ENCODE measurements at places on chromosomes 3 and 15.
A peak's percentile ranks its signal among the peaks of the same experiment; 100 is the strongest.

DNA sequence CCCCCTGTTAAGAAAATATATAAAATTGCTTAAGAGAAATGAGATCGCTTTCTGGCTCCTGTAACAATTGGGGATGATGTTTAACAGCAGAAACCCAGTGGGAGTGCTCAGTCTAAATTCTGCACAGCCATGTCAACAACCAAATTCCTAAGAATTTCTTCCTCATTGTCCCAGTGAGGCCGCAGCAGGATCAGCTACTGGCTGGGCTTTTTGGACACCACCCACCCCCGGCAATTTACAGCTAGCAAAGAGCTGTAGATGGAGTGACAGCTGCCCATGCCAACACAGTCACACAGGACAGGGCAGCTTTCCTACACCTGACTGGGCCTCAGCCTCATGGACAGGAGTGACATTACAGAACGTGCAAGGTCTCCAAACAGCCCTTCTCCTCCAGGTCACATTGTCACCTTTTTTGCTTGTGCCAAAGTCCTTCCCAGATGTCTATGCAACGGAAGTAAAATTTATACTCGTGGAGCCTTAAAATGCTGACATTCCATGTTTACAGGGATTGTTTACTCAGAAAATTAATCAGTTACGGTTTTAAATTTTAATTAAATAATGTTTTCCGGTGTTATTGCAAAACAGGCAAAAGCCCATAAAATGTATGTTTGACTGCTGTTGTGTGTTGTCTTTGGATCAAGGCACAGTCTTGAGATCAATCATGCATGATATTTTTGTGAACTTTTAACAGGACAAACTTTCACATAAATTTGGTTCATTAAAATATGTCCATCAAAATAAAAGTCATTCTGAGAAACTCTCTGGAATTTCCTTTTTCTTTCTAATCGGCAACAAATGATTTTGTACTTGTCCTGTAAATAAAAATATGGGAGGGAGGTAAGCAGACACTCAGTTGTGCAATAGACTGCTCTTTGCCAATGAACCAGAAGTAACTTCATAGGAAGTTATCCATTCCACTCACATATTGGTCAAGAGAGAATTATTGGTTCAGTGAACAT is 943.2 kb downstream of the MCTP2 start:
- DNase-seq, result no peak

DNA sequence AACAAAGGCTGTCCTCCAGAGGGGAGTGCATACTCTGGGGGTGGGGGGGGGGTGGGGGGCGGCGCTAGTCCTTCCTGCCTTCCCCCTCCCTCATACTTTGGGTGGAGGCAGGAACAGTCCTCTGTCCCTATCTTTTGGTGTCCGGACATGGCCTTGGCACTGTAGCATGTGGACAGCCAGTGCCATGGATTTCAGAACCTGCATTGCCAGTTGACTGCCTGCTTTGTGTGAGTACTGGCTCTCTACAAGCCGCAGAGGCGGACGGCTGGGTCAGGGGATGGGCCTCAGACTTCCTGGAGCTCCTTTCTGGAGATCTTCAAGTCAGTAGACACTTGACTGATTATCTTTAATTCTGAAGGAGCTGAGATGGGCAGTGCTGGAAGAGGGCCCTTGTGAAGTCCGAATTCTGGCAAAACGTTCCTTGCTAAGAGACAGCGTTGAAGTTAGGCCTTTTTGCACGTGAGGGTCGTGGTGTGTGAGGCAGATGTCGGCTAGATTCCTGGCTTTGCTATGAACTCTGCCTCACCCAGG is 2.5 kb downstream of the CLDN11 start:
- no peak for DNase-seq

- DNase-seq, result no peak
Observed at GRCh38 chr3:30011237-30011803, 595.1 kb upstream of the TGFBR2 start.

- DNase-seq, result no peak
Observed at GRCh38 chr15:52673312-52673711, 5.9 kb downstream of the ATOSA start.

DNA sequence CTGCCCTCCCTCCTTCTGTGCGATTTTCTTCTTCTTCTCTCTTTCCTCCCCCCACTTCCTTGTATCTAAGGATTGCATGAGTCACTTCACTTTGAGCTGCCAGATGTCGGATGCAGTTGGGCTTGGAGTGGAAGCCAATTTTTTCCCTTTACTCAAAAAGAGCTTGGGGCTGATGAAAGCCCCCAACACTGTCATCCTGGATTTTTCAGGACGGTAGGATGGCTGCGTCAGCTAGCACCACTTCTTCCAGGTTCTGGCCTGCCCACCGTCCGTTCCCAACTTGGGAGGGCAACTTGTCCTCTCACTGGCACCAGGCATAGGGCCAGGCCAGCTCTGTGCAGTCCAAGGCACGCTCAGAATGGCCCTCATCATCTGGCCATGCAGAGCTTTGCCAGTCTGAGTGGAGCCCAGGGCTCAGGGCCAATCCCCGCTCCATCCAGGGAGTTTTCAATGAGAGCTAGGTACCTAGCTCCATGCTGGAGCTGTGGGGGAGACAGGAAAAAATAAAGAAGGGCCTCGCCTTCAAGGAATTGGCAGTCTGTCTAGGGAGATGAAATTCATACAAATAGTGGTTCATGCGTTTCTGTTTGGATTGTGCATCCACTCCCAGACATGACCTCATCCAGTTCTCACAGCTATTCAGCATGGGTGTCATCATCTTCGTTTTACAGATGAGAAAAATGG is 47.7 kb upstream of the INSYN1 start:
- no peak for DNase-seq

- DNase-seq, result no peak
Observed at GRCh38 chr3:68287101-68287500, 632.7 kb upstream of the SUCLG2 start.

DNA sequence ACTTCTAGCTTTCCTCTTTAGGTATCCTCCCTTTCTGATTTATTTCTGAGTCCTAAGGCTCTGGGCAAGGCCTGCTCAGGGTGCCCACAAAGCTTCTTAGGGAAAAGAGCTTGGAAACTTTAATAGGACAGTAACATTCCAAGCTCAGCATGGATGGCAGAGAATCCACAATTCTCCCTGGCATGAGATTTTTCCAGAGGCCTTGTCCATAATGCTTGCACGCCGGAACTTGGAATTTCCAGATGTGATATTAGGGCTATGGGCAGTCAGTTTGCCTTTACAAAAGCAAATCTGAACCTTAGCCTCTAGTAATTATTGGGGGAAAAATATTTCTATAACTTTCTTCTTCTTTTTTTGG is 139.0 kb upstream of the RBMS3 start:
- DNase-seq, result no peak

DNA sequence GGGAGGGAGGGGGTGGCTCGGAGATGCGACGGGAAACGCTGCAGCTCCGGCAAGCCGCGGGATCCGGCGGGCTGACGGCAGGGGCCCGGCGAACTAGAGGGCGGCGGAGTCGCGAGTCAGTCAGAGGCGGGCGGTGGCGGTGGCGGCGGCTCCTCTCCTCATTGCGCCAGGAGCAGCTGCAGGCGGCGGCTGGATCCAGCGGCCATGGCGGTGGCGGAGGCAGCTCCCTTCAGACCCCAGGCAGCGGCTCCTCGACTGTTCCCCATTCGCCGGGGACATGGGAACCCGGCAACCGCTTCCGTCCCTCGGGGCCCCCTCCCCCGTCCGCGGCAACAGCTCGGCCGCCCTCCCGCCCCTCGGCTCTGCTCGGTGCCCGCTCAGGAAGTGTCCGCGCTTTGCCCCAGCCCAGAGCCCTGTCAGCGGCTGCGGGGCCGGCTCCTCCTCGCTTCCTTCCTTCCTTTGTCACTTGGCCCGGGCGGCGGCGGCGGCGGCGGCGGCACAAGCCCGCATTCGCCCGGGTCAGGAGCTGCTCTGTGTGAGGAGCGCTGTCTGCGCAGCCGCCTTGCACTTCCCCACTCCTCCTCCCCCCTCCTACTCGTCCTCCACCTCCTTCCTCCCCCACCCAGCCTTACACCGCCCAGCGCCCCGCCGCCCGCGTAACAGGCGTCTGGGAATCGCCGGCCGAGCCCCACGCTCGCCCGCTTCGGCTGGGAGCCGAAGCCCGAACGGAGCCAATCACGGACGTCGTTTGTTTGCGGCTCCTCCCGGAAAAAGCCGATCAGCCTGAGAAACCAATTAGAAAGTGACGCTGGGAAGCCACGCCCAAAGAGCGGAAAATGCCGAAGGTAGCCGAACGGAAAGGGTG is at the start of gene GSK3B:
Gene GSK3B (minus strand): TSS at position 537 of the 865 bp plus-strand sequence. CDS start 1,013 bp downstream, outside the sequence.
- peak; percentile 76 for DNase-seq

- no peak for DNase-seq
Observed at GRCh38 chr3:131708241-131708640, 205.5 kb upstream of the MRPL3 start.

- DNase-seq, result no peak
Observed at GRCh38 chr3:10434144-10434937, 71.0 kb downstream of the ATP2B2 start.

GRCh38 chr3:40766396-40766795 is 241.6 kb downstream of the ZNF621 start:
- DNase-seq, result no peak

- no peak for DNase-seq
Observed at GRCh38 chr3:38842266-38842965, 26.4 kb upstream of the SCN10A start.

- DNase-seq, result no peak
Observed at GRCh38 chr3:25885544-25885943, 95.7 kb downstream of the OXSM start.

DNA sequence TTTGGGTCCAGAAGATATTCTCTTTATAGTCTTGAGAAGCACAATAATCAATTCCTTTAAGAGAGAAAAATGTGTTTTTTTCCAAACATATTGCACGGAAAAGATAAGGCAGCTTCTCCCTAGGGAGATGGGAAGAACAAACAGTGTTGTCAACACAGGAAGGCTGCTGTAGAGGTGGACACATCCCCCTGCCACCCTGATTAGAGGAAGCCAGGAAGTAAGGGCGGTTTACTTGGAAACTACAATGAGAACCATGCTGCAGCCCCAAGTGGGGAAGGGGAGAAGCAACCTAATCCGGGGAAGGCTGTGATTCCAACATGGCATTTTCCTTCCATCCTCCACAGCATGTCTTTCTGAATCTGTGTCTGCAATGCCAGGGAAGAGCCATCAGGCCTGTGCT is 256.9 kb upstream of the TGFBR2 start:
- DNase-seq, result no peak

DNA sequence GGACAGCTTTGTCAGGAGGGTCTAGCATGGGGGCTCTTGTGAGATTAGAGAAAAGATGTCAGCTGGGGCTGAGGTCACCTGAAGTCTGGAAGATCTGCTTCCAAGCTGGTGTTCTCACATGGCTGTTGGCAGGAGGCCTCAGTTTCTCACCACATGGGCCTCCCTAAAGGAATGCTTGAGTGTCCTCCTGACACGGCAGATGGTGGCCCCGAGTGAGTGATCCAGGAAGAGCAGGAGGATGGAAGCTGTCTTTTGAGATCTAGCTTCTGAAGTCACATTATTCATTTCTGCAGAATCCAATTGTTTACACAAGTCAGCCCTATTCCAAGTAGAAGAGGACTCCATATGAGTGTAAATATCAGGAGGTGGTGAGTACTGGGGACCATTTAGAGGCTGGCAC is 344.0 kb upstream of the PROK2 start:
- DNase-seq, result no peak

DNA sequence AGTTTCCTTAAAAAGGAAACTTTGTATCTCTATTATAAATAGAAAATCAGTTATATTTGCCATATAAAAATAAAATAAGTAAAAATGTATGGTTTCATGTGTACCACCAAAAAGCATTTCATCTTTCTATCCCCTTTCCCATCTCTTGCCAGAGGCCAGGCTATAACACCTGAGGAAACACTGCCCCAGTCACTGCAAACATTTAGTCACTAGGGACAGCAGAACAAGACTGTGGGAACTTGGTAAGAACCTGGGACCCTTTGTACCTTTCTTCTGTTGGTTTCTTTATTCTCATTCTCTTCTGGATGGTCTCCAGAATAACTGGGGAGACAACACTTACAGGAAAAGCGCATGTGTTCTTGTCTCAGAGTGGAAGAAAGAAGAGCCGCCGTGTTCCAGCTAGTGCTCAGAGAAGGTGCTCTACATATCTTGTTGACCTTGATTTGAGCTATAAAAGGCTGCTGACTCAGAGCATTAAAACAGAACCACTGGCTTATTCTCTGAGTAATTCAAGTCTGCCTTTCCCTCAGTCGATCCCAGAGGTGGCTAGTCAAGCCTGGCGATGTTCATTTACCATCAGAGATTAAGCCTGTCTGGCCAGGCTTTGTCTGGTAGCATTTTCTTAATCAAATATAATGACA is 361.6 kb downstream of the RBMS3 start:
- DNase-seq, result no peak

GRCh38 chr3:142912402-142913172 is 23.7 kb upstream of the PCOLCE2 start:
- DNase-seq, result no peak

- DNase-seq, result no peak
Observed at GRCh38 chr3:69906351-69906966, 93.1 kb upstream of the SAMMSON start.

- DNase-seq, result no peak
Observed at GRCh38 chr3:10547413-10547812, 42.0 kb upstream of the ATP2B2 start.

GRCh38 chr3:140243575-140243974 is 308.6 kb downstream of the CLSTN2 start:
- no peak for DNase-seq

DNA sequence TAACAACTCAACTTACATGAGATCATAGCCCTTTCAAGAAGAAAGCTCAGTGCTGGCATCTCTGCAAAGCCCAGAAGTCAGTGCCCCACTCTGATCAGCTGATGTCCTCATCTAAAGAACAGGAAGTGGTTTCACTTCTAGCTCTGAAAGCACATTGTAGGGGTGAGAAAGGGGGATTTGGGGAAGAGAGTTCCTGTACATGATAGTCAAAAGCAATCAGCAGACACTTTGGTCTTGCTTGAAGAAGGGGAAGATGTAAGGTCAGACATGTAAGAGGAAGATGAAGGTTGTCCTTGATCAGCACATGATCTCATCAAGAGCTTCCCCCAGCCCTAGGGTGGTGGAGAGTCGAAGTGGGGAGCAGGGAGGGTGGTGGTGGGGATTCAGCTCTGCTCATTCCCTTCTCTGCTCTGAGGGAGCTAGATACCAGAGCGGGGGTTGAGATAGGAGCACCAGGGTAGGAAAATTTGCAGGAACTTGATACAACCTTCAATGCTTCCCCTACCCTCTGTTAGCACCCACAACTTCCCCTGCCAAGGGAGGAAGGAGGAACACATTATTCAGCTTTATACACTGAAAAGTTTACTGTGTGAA is 76.4 kb upstream of the ETV5 start:
- no peak for DNase-seq

DNA sequence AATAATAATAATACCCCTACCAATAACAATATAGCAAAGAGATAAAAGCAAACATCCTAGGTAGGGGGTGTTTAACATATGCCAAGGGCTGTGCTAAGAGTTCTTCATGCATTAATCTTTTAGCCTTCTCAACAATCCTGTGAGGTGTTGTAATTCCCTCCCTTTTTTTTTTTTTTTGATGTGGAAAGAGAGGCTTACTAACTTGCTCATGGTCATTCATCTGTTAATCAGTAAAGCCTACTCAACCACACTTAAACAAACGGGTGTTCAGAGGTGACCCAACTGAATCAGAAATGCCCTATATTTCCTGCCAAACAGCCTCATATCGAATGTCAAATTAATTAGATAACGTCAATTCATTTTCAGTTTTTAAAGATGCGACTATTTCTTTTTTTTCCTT is 232.1 kb downstream of the CTNNB1 start:
- DNase-seq, result no peak

GRCh38 chr15:77019521-77020331 is 24.8 kb downstream of the PSTPIP1 start:
- no peak for DNase-seq
